B cell (primary cell): ENCODE measurements at places on chromosomes 5 and 9. TPM values are rescaled to one million over a fixed set of nuclear protein-coding genes. Genes with fewer than 3 reads are reported as not detected.

The HSD17B3 gene
- not detected in 2 replicates for total RNA-seq

DNA sequence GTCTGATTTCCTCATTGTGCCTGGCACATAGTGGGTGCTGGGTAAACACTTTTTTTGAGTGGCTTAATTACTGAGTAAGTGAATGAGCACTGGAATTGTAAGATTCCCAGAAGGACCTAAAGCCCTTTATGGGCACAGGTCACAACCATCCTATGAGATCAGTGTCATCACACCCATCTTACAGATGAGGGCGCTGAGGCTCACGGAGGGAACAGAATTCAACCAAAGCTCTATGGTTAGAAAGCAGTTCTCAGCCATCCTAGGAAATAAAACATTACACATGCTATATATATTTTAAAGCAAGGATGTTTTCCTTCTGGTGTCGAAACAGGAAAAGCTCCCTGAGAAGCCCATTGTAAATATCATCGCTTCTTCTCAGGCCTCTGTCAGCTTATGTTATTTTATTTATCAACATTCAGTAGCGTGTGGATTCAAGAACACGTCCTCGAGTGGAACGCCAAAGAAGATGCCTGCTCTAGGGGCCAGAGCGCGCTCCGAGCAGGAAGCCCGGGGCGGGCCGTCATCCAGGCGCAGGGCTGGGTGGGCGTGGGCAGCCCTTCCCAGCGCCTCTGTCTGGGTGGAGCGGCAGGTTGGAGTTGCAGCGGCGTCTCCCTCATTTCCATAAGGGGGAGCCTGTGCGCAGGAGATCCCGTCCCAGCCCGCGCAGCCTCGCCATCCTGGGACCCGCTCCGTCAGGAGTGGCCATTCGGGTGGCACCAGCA lies 155.8 kb upstream of the SMIM23 start:
- H3K36me3 ChIP-seq = no peaks in the 10 kb centered on the region
- no peak for DNase-seq
- no peak overlapping the region for H3K27ac ChIP-seq
- no peaks in the 10 kb centered on the region for H3K27me3 ChIP-seq

- no peaks in the 10 kb centered on the region for H3K27me3 ChIP-seq
- H3K27ac ChIP-seq = peak overlapping the region; percentile 77
- H3K36me3 ChIP-seq = no peaks in the 10 kb centered on the region
- no peak for DNase-seq
These were observed 20.6 kb upstream of the ZFYVE16 start for GRCh38 chr5:80387063-80387768.

GRCh38 chr9:111572950-111573604 lies 26.4 kb downstream of the PTGR1 start:
- no peaks in the 10 kb centered on the region for H3K27me3 ChIP-seq
- DNase-seq = no peak
- H3K27ac ChIP-seq = no peak overlapping the region

- no peaks in the 10 kb centered on the region for H3K4me1 ChIP-seq
- H3K27me3 ChIP-seq = no peaks in the 10 kb centered on the region
- no peak overlapping the region for H3K27ac ChIP-seq
- H3K36me3 ChIP-seq = no peaks in the 10 kb centered on the region
- no peak overlapping the region for H3K4me3 ChIP-seq
These were observed 35.7 kb downstream of the TGFBI start for GRCh38 chr5:136064510-136064909.

DNA sequence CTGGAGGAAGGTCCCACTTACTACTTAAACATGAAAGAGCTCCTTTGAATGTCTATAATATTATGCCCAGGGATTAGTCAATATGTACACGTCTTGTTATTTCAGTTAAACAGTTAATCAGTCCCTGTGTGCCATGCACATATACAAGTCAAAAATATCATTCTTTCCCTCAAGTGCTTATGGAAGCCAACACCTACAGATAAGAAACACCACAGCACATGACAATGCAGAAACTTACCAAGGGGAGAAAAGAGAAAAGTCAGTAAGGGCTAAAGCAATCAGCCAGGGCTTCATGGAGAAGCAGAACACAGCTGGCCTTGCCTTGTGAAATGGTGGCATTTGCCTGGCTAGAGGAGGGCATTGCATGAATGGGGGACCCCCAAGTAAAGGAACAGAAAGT lies 88.3 kb downstream of the SNCAIP start:
- no peaks in the 10 kb centered on the region for H3K4me1 ChIP-seq
- DNase-seq = no peak
- H3K27ac ChIP-seq = no peak overlapping the region
- no peak overlapping the region for H3K4me3 ChIP-seq
- H3K27me3 ChIP-seq = no peaks in the 10 kb centered on the region
